Activated T-cell treated with anti-CD3 and anti-CD28 coated beads, Interleukin-2, amount 50 U/mL, for 1 hour (primary cell): ENCODE measurements at places on chromosomes 12 and 14.

GRCh38 chr12:10119066-10119465, 10.9 kb downstream of the CLEC7A start:
- DNase-seq = no peak

- DNase-seq = no peak
Observed at GRCh38 chr12:75545636-75546035, 34.2 kb upstream of the KRR1 start.

DNA sequence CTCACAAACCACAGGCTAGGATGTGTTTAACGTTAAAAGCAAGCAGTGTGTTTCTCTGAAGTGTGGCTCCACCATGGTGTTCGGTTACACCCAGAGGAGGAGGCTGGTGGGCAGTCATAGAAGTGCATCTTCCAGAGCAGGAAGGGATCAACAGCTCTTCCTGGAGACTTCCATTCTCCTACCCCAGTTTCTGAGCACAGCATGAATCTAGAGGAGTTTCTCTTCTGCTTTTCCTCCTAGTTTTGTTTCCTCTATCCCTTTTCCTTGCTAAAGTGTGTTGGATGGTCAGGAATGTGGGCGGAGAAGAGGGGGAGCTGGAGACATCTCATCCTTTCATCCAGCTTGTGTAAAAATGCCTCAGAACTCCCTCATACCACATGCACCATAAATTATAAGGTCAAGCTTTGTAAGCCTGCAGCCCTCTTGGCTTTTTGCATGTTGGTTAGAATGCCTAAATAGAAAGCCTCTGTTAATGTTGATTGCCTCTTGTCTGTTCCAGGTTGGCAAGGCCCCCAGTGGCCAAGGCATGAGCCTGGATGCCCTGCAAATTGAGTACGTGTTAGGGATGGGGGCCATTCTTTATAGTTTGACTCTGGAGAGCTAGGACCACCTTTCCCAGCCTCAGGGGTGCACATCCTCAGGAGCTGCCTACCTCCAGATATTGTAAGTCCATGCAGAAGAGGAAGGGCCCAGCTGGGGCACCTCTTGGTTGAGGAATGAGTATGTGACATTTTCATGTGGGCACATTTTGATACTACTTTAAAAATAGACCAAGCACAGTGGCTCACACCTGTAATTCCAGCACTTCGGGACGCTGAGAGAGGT, 4.0 kb upstream of the CKAP4 start:
- no peak for DNase-seq

DNA sequence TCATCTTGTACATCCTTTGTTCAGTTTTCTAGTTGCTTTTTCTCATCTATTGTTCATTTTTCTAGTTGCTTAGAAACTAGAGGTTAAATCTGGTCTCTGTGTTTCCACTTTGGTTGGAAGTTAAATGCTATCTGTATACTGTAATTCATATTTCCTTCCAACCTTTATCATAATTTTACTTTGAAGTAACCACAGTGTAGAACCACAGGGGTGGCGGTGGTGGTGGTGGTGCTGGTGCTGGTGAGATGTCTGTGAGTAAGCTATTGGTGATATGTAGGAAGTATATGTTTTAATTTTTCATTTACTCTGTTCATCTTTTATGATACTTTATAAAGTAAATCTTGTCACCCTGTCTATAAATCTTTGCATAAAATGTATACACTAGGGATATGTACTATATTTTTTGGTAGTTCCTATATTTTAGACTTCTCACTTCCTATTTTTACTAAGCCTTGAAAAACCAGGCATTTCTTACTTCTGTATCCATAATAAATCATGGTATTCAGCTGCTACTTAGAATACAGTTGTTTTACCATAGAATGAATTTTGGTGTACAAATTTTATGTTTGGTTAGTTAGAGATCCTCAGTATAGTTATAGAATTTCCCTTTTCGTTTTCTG, 31.9 kb downstream of the CCDC91 start:
- DNase-seq = peak; percentile 64

GRCh38 chr14:101226603-101227425, 323.3 kb upstream of the RTL1 start:
- no peak for DNase-seq
